Stimulated activated CD4-positive, alpha-beta T cell treated with anti-CD3 and anti-CD28 coated beads, Interleukin-1b, Interleukin-23, amount 100 ng/mL, for 48 hours (primary cell): ENCODE measurements at places on chromosomes 16 and 17.
A peak's percentile ranks its signal among the peaks of the same experiment; 100 is the strongest.

DNA sequence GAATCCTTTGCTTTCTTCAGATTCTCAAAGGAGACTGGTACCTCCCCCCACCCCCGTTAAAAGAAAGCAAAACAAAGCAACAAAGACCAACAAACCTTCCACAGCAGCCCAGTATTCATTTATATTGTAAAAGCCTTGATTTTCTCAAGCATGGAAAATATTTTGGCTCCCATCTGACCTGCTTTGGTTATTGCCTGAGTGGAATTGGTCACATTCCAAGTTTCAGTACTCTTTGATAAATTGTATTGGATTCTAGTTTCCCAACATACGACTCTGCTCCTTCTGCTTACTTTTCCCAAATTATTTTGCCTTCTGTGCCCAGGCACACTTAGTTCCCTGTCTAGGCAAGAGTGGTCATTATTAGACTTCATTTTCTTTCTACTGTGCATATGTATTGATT lies 1.3 kb downstream of the ABCC11 start:
- DNase-seq, result no peak

- peak; percentile 24 for DNase-seq
Observed at GRCh38 chr16:17238285-17239028, 232.3 kb downstream of the XYLT1 start.

DNA sequence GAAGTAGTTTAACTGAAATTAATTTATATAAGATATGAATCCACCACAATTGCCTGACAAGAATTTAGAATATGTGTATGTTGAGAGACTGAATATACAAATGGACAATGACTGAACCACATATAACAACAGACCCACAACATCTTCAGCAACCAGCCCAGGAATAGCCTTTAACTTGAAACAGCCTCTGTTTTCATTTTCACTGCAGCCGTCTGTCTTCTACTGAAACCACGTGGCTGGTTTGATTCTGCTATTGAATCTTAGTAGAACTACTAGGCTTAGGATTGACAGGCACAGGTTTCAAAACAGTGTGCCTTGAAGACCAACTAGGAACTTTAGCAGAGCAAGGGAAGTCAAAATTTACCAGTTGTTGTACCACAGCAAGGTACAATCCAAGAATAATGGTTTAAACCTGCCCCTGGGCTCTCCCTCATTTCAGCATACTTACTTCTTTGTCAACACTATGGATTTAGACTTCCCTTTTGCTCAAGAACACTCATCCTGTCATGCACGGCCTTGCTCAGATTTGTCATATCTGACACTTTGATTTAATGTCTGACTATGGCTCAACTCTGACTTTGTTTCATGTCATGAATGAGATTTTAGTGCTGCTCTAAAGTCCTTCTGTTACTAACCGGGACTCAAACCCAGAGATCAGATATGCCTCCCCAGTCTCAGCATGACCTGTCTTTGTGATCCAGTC lies 355.0 kb downstream of the KIF2B start:
- no peak for DNase-seq

- DNase-seq, result no peak
Observed at GRCh38 chr17:80236911-80237310, 16.7 kb downstream of the SLC26A11 start.

DNA sequence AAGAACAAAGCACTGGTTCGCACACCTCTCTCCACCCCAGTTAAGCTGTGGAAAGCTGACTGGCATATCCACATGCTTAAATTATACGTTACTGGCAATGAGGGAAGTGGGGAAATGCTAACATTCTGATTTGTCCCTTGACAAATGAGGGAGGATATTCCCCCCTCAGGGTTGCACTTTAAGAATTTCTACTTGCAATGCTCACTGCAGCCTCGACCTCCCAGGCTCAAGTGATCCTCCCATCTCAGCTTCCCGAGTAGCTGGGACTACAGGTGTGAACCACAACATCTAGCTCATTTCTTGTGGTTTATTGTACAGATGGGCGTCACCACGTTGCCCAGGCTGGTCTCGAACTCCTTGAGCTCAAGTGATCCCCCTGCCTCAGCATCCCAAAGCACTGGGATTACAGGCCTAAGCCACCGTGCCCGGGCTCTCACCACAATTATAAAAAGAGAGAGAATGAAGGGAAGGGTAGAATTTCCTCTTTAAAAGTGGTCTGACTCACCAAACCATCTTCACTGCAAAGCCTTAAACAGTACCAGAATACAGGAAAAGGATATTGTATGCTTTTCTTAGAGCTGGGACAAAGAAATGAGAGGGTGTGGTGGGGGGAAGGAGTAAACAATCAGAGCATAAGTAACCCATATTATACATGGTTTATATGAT lies 38.9 kb downstream of the KANSL1 start:
- DNase-seq, result no peak

DNA sequence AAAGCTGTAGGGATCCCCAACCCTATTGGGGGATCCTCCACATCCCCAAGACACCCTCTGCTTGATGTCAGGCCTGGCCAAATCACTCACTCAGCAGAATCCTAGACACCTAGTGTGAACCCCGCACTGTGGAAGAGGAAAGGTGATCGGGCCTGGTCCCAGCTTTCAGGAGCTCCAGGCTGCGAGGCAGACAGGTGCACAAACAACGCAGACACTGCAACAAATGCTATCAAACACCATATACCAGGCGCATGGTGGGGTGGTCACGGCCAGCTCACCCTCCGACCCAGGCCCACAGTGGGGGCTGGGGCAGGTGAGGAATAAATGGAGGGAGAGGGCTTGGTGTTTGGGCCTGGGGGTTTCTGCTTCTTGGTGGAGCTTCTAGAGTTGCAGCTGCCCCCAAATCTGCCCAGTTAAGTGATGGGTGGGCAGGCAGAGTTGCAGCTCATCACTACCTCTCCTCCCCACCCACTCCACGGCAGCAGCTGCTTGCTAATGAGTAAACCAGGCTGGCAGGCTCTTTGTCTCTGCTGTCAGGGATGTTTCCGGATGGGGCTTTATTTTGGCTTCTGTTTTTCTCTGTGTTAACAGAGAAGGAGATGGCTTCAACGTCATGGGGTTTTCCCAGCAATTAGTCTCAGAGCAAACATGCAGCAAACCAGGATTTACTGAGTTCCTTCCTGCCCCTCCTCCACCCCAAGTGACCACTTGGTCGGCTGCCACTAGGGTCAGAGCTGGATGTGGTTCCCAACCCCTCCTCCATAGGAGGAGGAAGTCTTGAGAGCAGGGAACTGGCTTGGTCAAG lies 46.6 kb downstream of the PECAM1 start:
- no peak for DNase-seq

DNA sequence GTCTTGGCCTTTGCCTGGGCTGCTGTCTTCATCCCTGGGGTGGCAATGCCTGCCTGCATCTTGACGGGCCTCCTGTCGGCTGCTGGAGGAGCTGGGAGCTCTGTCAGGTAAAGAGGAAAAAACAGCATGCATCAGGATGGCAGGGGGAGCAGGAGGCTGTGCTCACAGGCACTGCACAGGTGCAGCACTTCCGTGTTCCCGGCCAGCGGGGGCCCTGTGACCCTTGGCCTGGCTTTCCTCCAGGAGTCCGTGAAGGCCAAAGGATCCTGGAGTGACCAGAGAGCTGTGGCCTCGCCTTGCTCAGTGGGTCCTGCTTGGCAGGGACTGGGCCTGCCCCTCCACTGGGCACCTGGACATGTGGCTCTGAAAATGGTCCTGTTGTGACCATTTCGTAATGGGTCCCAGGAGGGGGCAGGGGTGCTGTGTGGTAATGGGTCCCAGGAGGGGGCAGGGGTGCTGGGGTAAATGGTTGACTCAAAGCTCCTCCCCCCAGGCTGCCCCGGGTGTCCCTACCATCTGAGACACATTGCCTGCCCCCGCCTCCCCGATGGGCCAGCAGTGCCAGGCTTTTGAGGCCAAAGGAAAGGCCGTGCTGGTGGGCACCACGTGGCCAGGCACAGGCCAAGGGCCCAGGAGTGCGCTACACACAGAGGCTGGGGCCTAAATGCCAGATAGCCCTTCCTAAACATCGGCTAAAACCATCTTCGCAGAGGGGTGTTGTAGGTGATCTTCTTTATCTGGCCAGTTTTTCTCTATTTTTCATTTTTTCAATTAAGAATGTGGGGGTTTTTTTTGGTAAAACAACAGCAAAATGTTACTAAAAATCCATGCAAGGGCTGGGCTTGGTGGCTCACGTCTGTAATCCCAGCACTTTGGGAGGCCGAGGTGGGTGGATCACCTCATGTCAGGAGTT lies 4.0 kb upstream of the FASN start:
- no peak for DNase-seq

DNA sequence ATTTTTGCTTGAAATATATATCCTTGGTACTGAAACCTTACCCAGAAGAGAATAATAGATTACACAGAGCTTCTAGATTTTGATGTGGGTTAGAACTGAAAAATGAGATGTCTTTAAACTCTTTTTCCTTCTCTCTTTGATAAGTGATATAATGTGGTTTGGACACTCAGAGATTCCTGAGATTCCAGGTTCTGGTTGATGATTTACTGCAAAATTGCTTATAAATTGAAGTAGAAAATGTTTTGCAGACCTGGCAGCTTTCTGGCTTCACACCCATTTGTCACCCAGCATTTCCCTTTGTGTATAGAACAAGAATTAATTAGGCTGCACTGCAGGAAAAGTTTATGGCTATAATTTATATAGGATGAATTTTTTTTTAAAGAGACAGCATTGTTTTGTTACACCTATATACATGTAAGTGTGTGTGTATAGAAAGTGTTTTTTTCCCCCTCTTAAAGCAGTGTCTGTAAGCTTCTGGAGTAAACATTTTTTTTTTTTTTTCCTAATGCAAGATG lies 23.5 kb downstream of the AATF start:
- DNase-seq, result no peak

- no peak for DNase-seq
Observed at GRCh38 chr17:62090021-62090824, 25.1 kb upstream of the MED13 start.

DNA sequence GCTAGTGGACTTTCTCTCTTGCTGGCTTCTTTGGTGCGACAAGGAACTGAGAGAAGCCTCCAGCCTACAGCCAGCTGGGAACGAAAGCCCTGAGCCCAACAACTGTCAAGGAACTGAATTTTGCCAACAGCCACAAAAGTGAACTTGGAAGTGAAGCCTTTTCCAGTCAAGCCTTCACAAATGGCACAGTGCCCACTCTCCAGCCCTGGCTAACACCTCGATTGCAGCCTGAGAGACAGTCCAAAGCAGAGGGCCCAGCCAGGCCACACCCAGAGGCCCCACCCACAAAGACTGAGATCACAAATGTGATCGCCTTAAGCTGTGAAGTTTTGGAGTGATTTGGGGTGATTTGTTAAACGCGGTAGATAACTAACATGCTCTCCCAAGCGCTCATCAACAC lies 244.6 kb upstream of the SDK2 start:
- DNase-seq, result no peak

DNA sequence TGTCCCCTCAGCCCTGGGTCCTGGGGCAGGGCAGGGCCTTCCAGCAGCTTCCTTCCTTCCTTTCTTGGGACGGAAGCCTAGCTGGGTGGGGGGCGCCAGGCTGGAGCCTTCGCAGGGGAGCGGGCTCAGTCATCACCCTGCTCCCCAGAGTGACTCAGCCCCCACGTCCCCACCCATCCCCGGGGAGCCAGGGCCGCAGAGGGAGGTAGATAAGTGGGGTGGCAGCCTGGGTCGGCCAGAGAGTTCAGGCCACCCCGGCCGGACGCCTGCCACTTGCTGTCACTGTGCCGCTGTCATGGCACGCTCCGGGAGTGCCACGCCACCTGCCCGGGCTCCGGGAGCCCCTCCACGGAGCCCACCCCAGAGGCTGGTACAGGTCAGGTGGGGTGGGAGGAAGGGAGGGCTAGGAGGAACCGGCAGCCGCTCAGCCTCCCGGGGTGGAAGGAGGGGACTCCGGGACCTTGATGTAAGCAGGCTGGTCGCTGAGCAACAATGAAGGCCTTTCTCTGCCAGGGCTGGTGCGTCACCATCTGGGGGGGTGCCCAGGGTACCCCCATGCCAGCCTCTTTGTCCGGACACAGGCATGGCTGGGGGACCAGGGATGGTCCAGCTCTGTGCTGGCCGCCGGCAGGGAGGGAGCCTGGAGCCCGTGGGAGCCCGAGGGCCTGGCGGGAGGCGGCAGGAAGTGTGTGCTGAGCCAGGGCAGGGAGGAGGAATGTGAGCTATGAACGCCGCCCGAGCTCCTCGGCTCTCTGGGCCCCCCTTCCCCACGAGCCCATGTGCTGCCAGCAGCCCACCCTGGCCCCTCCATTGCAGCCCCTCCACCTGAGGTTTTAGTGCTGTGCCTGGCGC lies 6.6 kb downstream of the NHERF2 start:
- no peak for DNase-seq

GRCh38 chr17:67602444-67602843 lies 115.3 kb upstream of the NOL11 start:
- DNase-seq, result no peak

GRCh38 chr16:67926181-67926750 lies 5.4 kb downstream of the CTRL start:
- no peak for DNase-seq

GRCh38 chr16:53429221-53429943 lies 4.9 kb upstream of the RBL2 start:
- no peak for DNase-seq

GRCh38 chr16:19774024-19774423 lies 56.0 kb downstream of the IQCK start:
- no peak for DNase-seq

DNA sequence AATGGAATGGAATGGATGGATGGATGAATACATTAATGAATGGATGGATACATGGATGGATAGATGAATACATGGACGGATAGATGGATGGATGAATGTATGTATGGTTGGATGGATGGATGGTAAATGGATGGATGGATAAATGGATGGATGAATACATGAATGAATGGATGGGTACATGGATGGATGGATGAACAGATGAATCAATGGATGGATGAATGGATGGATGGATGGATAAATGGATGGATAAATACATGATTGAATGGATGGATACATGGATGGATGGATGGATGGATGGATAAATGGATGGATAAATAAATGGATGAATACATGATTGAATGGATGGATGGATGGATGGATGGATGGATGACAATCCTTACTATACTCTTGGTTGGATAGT lies 26.0 kb downstream of the TMC5 start:
- DNase-seq, result no peak

DNA sequence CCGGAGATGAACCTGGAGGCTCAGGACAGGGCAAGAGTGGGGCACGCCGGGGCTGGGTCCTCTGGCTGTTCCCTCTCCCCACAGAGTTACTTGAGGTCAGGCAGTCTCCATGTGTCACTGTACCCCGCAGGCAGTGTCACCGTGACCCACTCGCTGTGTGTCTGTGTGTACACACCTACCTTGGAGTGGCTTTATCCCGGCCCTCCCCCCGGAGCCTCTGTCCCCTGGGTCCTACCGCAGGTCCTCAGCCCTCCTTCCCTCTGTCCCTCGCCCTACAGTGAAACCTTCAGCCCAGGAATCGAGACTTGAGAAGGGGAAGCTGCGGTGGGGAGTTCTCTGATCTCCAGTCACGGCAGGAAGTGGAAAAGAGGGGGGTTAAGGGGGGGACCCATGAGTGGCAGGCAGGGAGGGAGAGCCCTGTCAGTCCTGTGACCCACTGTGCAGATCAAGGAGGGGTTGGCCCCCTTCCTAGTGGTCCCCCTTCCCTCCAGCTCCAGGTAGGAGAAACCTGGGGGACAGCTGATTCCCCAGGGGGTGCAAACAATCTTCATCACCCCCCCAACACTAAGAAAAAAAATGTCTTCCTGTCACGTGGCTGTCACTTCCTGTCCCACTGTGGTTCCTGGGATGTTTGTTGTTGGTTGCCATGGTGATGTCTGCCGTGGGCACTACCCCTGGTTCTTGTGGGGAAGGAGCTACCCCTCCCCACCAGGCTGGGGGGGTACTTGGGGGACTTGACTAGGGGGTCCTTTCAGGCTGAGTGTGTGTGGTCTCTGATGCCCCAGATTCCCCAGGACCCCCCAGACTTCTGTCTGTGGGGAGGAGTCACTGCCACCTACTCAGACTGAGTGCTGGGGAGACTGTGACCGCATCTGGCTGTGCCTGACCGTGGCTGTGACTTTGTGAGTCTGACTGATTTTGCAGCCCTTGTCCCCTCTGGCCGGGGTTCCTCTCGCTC lies 13.7 kb downstream of the RARA start:
- DNase-seq, result peak; percentile 80
